ENCODE measurements at places on chromosomes 3 and 15. TPM values are rescaled to one million over a fixed set of nuclear protein-coding genes. Genes with fewer than 3 reads are reported as not detected.

GRCh38 chr15:78070049-78070700 is 7.3 kb downstream of the TBC1D2B start:
- no peak for DNase-seq

GRCh38 chr3:153856932-153857331 is 264.3 kb upstream of the ARHGEF26 start:
- peak; percentile 31 for DNase-seq

- peak; percentile 63 for DNase-seq
Observed at GRCh38 chr3:192408007-192408646, 319.2 kb downstream of the FGF12 start.

GRCh38 chr3:113142476-113142875 is 68.9 kb upstream of the BOC start:
- no peak for DNase-seq

The ERC2 gene
- 0.26 TPM for total RNA-seq

DNA sequence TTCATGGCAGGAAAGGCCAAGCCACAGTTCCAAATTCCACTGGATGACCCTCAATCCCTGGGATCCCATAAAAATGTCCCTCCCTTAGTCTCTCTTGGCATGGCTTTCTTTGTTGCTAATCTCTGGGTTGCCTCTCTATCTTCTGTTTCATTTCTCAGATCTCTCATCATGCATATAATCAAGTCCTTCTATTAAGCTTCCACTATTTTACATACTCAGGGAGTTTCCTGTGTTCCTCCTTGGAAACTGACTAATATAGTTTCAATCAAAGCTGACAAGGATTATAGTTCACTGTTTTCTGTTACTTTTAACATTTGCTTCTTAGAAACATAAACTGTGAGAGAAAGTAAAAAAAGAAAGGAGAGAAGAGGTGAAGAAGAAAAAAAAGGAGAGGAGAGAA is 113.8 kb upstream of the COL8A1 start:
- no peak for DNase-seq

The OXTR gene
- total RNA-seq = 3.6 TPM

DNA sequence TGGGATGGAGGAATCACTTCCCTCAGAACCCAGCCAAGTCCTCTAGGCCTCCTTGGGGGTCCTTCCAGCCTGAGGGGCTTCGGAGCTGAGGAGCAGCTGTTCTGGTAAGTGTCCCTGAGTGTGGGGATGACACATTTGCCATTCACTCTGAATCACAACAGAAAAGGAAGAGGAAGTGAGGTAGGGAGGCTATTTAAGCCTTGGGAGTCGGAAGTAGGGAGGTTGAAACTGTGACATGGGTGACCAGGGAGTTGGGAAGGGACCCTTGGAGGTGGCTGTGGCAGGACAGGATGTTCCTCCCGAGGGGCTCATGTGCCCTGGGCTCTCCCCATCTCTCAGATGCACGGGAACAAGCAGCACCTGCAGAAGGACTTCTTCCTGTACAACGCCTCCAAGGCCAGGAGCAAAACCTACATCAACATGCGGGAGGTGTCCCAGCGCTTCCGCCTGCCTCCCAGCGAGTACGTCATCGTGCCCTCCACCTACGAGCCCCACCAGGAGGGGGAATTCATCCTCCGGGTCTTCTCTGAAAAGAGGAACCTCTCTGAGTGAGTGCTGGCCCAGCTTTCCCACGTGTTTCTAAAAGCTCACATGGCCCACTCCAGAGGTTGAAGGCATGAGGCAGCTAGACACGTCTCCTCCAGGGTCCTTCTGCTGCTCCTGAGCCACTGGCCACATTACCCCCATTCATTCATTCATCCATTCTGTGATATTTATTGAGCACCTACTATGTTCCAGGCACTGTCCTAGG is 43.3 kb downstream of the CAPN3 start:
- DNase-seq = no peak

GRCh38 chr15:62147551-62147950 is 17.5 kb downstream of the C2CD4B start:
- DNase-seq = no peak

- DNase-seq = peak; percentile 7
Observed at GRCh38 chr3:167733961-167734497, 663 bp downstream of the PDCD10 start.

- peak; percentile 91 for DNase-seq
Observed at GRCh38 chr3:151445273-151446001, 15.4 kb downstream of the IGSF10 start.

DNA sequence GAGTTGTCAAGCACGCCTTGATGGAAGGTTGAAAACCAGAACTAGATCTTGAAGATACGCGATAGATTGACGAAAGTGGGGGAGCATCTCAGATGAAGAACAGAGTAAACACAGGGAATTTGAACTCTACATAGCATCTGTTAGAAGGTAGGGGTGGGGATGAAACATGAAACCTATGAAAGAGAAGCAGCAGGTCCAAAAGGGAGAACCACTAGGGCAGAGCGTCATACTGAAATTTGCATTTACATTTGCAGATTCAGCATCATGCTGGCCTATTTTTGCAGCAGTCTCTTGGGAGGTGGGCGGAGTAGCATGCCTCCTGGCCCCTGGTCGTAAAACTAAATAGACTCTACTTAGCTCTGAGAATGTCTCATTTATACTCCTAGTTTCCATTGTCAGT is 46.1 kb upstream of the RASGRP1 start:
- DNase-seq = no peak

The FHIT gene
- total RNA-seq = 2.1 TPM

DNA sequence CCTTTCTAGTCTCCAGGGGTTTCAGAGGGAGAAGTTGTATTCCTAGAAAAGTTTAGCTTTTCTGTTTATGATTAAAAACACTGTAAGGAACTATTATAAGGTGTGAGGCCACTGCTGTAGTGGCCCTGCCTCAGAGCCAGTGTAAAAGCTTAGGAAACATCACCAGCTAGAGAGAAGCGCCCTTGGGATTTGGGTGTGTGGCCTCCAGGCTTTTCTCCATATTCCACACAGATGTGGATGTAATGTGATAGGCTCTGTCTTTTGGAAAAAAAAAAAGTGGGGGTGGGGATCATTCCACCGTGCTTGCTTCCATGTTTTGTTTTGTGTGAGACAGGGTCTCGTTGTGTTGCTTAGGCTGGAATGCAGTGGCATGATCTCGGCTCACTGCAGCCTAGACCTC is 13.9 kb downstream of the SEC61A1 start:
- DNase-seq = no peak

DNA sequence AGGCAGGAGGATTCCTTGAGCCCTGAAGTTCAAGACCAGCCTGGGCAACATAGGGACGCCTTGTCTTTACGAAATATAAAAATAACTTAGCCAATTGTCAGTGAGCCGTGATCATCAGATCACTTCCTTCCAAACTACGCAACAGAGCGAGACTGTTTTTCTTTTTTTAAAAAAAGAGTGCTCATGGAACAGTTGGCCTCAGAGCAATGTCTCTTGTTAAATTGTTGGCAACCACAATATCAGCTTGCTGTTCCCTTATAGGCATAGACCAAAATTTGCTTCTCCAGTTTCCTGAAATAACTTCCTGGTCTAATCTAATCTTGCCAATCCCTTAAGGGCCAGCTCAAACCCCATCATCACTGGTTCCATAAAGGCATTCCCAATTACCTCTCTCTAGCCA is 93.3 kb upstream of the SLC4A7 start:
- DNase-seq = no peak

GRCh38 chr15:28992336-28992864 is 106.6 kb downstream of the APBA2 start:
- no peak for DNase-seq

GRCh38 chr3:18774319-18775088 is 349.4 kb upstream of the SATB1 start:
- no peak for DNase-seq

DNA sequence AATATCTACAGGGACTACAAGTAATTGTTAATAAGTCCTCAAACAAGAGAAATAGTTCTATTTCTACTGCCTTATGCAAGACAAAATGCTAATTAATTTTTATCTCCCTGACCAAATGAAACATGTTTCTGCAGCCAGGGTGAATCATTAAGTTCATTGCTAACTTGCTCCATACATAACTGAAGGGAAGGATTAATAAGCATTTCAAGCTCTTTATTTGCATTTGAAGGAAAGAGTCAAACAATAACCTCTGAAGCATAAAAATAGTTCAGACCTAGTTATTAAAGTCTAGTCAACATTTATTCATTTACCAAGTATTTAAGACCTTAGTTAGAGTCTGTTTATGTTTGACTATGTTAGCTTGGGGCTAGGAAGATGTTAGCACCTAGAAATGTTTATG is 120.0 kb downstream of the ATP1B3 start:
- peak; percentile 19 for DNase-seq

The AHSG gene
- not detected for total RNA-seq

All from fibroblast of lung (primary cell).